ENCODE measurements at places on chromosomes 4 and X.

DNA sequence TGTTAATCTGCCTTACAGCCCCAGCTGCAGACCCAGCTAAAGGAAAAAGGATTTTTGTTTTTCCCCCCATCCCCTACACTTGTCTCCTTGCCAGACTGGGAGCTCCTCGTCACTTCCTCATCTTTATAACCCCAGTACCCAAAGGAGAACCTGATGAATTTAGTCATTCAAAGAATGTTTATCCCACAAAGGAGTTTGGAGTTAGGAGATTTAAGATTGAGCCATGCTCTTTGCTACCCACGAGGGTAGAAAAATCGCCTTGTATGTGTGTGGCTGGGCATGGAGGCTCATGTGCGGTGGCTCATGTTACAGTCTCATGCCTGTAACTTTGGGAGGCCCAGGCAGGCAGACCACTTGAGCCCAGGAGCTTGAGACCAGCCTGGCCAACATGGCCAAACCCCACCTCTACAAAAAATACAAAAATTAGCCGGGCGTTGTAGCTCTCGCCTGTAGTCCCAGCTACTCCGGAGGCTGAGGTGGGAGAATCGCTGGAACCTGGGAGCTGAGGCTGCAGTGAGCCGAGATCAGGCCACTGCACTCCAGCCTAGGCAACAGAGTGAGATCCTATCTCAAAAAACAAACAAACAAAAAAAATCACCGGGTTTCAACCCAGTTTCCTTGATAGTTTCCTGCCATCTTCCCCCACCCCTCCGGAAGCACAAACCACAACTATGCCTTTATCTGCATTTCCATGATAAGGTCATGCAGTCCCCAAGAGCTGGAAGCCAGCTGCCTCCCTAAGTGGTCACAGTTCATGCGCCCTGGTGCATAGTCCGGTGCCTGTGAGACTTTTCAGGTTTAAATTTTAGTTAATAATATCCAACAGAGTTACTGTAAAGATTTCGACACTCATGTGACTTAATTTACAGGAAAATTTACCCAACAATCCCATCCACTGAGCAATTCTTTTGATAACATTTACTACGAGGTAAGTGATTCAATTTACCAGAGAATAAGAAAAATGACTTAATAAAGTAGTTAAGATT, 1.5 kb downstream of the CFAP97 start:
- no peaks in the 10 kb centered on the region for H3K36me3 ChIP-seq
- peak overlapping the region; percentile 97 for H3K27ac ChIP-seq
- peaks cover 6% of the 10 kb centered on the region for H3K4me1 ChIP-seq
- H3K4me3 ChIP-seq: peak overlapping the region; percentile 71
- no peaks in the 10 kb centered on the region for H3K27me3 ChIP-seq

GRCh38 chr4:23516716-23517115, 373.1 kb downstream of the PPARGC1A start:
- no peaks in the 10 kb centered on the region for H3K4me1 ChIP-seq
- H3K27ac ChIP-seq: no peak overlapping the region
- no peak overlapping the region for H3K4me3 ChIP-seq

DNA sequence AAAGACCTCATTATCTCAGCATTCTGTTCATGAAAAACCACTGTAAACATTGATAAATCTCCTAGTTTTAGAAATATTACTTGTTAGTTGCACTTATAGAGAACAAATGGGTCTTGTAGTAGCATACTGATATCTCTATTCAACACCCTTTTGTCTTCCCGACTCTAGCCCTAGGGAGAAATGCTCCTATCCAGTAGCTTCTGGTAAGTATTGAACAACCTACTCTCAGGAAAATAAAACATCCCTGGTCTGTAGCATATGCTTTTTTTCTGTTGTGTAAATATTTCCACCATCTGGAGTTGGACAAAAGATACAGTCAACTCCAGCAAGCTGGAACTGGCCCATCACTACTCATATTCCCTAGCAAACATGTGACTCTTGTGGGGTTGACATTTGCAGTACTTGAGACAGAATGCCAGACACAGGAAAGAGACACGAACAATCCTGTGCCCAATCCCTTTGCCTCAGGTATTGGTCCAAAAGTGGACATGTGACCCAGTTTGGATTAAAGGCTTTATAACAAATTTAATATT, 188.2 kb downstream of the GC start:
- DNase-seq: peak; percentile 14
- H3K4me1 ChIP-seq: no peaks in the 10 kb centered on the region
- no peak overlapping the region for H3K27ac ChIP-seq
- H3K27me3 ChIP-seq: no peaks in the 10 kb centered on the region
- no peaks in the 10 kb centered on the region for H3K36me3 ChIP-seq
- H3K4me3 ChIP-seq: no peak overlapping the region

DNA sequence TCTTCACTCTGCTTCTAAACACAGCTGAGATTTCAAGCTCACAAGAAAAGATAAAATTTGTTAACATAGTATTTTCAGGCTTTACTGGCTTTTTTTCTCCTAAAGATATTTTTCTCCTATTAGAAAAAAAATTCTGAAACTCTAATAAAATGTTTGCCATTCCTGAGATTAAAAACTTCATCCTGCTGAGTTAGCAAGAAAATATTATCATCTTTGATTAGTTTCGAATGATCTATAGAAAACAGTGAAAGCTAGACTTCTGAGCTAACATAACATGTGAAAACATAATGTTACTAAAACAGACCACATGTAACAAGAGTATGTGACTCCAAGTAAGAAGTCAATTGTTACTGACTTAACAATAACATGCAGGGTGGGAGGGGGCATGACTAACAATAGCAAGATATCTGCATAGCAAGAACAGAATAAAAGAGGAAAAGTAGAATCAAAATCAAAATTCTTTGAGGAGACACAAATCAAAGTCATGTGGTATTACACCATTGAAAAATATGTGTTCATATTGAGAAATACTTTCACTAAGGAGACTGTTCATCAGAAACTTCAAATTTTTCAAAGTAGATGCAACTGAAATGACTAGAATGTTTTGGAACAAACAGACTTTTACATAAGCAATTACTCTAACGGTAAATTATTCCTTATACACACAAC, 14.5 kb downstream of the TBCK start:
- DNase-seq: no peak
- H3K4me1 ChIP-seq: no peaks in the 10 kb centered on the region
- no peaks in the 10 kb centered on the region for H3K36me3 ChIP-seq
- H3K27ac ChIP-seq: no peak overlapping the region

GRCh38 chr4:83248486-83248885, 36.1 kb downstream of the COQ2 start:
- H3K36me3 ChIP-seq: no peaks in the 10 kb centered on the region
- no peak for DNase-seq
- no peaks in the 10 kb centered on the region for H3K27me3 ChIP-seq
- no peak overlapping the region for H3K4me3 ChIP-seq

- no peak overlapping the region for H3K4me3 ChIP-seq
- no peak overlapping the region for H3K27ac ChIP-seq
- H3K36me3 ChIP-seq: no peaks in the 10 kb centered on the region
- no peaks in the 10 kb centered on the region for H3K27me3 ChIP-seq
These were observed 34.2 kb downstream of the PLAC1 start for GRCh38 chrX:134624046-134624430.

GRCh38 chr4:8542776-8543525, 37.2 kb upstream of the GPR78 start:
- no peak overlapping the region for H3K4me3 ChIP-seq
- H3K4me1 ChIP-seq: no peaks in the 10 kb centered on the region
- H3K36me3 ChIP-seq: no peaks in the 10 kb centered on the region

DNA sequence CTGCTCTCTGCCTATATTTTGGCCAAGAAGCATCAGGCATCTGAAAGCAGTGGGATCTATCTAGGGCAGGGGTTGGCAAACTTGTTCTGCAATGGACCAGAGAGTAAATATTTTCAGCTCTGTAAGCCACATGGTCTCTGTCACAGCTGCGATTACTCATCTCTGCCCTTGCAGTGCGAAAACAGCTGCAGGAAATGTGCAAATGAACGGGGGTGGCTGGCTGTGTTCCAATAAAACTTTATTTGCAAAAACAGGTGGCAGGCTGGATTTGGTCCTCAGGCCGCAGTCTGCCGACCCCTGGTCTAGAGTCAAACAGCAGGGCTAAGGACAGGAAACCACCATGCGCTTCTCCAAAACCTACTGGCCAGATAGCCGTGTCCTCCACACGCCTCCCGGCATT, 48.6 kb downstream of the ACOX3 start:
- H3K27ac ChIP-seq: no peak overlapping the region
- H3K4me3 ChIP-seq: no peak overlapping the region
- no peak for DNase-seq
- H3K36me3 ChIP-seq: peaks cover 82% of the 10 kb centered on the region
- peaks cover 5% of the 10 kb centered on the region for H3K4me1 ChIP-seq

GRCh38 chr4:20682853-20683252, 17.4 kb upstream of the PACRGL start:
- DNase-seq: no peak
- no peaks in the 10 kb centered on the region for H3K36me3 ChIP-seq
- H3K4me3 ChIP-seq: no peak overlapping the region
- no peak overlapping the region for H3K27ac ChIP-seq
- no peaks in the 10 kb centered on the region for H3K27me3 ChIP-seq
- H3K4me1 ChIP-seq: no peaks in the 10 kb centered on the region

GRCh38 chr4:168551945-168552695, 55.3 kb downstream of the PALLD start:
- H3K27ac ChIP-seq: no peak overlapping the region
- H3K4me3 ChIP-seq: no peak overlapping the region
- DNase-seq: no peak
- H3K36me3 ChIP-seq: no peaks in the 10 kb centered on the region

DNA sequence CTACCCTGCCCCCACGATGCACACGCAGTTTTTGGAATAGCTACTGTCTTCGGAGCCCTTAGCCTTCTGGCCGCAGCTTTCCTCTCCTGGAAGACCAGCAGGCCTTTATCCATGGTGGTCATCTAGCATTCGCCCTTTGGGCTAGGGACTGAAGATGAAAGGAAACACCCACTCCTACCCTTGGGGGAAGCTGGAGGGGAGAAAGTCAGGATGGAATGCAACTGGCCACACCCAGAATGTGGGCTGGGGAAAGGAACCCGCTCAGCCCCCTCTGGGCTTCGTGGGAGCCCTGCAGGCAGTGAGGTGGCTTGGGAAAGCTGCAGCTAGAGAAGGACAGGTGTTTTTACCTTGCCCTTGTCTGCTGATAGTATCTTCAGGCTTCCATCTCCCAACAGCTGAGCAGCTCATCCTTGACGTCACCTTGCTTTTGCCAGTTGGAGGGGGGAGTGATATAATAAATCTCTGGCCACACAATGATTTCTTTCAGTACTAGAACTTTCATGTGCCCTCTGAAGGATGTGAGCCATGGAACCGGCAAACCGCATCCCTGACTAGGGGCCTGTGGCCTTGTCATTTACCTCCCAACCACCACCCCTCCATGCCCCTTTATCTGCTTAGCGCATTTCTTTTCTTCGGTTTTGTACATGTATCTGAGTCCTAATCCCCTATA, 59.0 kb downstream of the ELF4 start:
- DNase-seq: no peak
- no peak overlapping the region for H3K4me3 ChIP-seq
- no peak overlapping the region for H3K27ac ChIP-seq
- H3K27me3 ChIP-seq: no peaks in the 10 kb centered on the region

DNA sequence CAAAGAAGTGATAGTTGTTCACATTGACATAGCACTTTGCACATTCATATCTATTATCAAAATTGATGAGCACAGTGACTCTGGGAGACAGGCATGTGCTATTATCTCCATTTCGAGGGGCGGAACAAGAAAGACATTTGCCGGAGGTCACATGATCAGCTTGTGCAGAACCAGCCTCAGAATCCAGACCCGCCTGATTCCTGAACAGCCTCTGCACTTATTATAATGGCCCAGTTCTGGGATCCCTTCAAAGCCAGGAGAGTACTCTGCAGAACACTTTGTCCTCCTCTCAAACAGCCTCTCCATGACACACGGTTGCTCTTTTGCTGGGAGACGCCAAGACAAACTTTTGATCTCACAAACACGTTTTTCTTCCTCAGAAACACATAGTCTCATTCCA, 48.4 kb downstream of the RWDD4 start:
- no peaks in the 10 kb centered on the region for H3K36me3 ChIP-seq
- no peaks in the 10 kb centered on the region for H3K4me1 ChIP-seq
- DNase-seq: no peak
- H3K4me3 ChIP-seq: no peak overlapping the region
- no peaks in the 10 kb centered on the region for H3K27me3 ChIP-seq

- peaks cover 68% of the 10 kb centered on the region for H3K4me1 ChIP-seq
- no peaks in the 10 kb centered on the region for H3K27me3 ChIP-seq
- H3K4me3 ChIP-seq: no peak overlapping the region
- H3K36me3 ChIP-seq: no peaks in the 10 kb centered on the region
These were observed 22.6 kb downstream of the WDR1 start for GRCh38 chr4:10093801-10094552.

- H3K4me3 ChIP-seq: no peak overlapping the region
- no peaks in the 10 kb centered on the region for H3K36me3 ChIP-seq
- no peaks in the 10 kb centered on the region for H3K27me3 ChIP-seq
- no peaks in the 10 kb centered on the region for H3K4me1 ChIP-seq
- no peak for DNase-seq
These were observed 241.9 kb downstream of the ANTXR2 start for GRCh38 chr4:79831119-79831528.

- H3K4me1 ChIP-seq: peaks cover 6% of the 10 kb centered on the region
- H3K27me3 ChIP-seq: peaks cover 23% of the 10 kb centered on the region
- no peak overlapping the region for H3K27ac ChIP-seq
- H3K36me3 ChIP-seq: no peaks in the 10 kb centered on the region
These were observed 589 bp upstream of the KIT start for GRCh38 chr4:54657185-54657550.

- no peak for DNase-seq
- no peaks in the 10 kb centered on the region for H3K4me1 ChIP-seq
- H3K27me3 ChIP-seq: peaks cover 11% of the 10 kb centered on the region
- no peak overlapping the region for H3K27ac ChIP-seq
- H3K36me3 ChIP-seq: no peaks in the 10 kb centered on the region
- no peak overlapping the region for H3K4me3 ChIP-seq
These were observed 96.5 kb upstream of the ESX1 start for GRCh38 chrX:104351173-104351769.

DNA sequence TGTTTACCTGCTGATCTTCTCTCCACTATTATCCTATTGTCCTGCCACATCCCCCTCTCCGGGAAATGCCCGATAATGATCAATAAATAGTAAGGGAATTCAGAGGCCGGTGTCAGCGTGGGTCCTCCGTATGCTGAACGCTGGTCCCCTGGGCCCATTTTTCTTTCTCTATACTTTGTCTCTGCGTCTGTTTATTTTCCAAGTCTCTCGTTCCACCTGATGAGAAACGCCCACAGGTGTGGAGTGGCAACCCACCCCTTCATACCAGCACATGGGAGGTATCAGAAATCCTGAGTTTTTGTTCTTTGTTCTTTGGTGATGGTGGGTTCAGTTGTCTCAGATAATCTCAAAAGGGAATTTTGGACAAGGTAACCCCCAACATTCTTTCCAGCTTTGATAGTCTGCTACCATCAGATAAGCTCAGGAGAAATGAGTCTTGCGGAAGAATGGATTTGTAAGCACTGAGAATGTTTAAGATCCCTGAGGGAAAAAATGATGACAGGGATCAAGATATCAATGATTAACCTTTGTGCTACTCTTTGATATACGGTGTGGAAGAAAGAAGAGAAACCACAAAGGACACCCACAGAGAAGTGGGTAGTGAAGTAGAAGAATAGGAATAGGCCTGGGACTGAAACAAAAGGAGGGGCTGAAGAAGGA, 117.9 kb downstream of the CEP44 start:
- H3K4me3 ChIP-seq: no peak overlapping the region
- no peaks in the 10 kb centered on the region for H3K27me3 ChIP-seq
- no peak overlapping the region for H3K27ac ChIP-seq
- no peak for DNase-seq
- no peaks in the 10 kb centered on the region for H3K36me3 ChIP-seq
- H3K4me1 ChIP-seq: no peaks in the 10 kb centered on the region
